ENCODE measurements at places on chromosomes 2 and 18.
A peak's percentile ranks its signal among the peaks of the same experiment; 100 is the strongest.

- DNase-seq: no peak
Measured at GRCh38 chr2:101140978-101141655, 10.1 kb downstream of the TBC1D8 start.

- DNase-seq: no peak
Measured at GRCh38 chr2:99156891-99157290, 2.1 kb downstream of the LIPT1 start.

GRCh38 chr2:165440367-165440766 lies 29.1 kb upstream of the CSRNP3 start:
- peak; percentile 84 for DNase-seq

DNA sequence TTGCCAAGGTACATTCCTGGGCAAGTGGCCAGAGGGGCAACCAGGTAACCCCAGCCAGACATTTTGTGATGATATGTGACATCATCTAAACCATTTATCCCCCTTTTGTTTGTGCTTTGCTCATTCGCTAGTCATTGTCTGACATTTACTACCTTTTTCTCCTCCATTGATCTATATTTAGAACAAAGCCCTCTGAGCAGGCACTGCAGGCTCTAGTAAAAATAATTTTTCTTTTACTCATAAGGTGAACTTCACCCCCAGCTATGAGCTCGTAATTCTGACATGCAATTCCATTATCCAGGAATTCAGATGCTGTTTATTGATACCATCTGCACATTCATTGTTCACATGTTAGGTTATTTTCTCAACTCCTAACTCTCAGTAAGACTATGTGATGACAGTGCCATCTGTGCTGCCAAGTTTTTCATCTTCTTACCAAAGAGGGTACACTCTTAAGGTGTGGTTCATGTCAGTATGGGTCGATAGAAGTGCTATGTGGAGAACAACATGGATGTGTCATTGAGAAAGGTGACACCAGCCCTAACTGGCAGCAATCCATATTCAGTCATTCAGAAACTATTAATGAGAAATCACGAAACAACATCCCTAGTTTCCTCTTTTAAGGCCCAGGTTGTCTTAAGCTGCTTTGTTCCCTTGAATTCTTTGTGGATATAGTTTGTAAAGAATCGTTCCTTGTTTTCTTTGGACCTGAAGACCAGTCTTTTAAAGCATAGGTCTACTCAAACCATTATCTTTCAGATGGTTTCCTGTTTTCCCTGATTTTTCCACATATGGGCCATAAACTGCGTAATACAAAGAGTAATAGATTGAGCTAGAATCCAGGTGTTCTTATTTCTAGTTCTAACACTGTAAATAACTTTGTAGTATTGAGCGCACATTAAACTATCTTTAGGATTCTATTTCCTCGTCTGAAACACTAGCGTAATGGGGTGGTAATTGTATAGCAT lies 978.1 kb upstream of the CDH2 start:
- peak; percentile 94 for DNase-seq

DNA sequence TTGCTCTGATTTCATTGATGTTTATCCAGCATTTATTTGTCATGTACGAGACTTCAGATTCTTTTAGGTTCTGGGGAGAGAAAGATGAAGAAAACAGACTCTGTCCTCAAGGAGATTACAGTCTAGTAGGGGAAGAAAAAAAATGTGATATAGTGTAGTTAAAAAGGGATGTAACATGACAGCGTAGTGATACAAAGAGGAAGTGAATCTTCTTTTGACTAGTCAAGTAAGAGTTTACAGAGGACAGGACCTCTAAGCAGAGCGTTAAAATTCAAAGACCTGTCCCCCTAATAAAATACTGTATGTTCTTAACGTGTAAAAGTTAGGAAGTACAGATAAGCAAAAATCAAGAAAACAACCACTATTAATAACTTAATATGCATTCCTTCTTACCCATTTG lies 47.7 kb downstream of the NCOA1 start:
- DNase-seq: no peak

Measured in AG10803 (cell line).